Gastroesophageal sphincter (tissue), 4 donors: ENCODE measurements at places on chromosomes 2 and 18. TPM values are rescaled to one million over a fixed set of nuclear protein-coding genes. Genes with fewer than 3 reads are reported as not detected.

Gene C2orf68
- total RNA-seq = 20.5 TPM

Gene ATIC
- total RNA-seq = 45.6 TPM

Gene ANO7
- 0.81 TPM for total RNA-seq

Gene NCKAP1
- 185 TPM for total RNA-seq

Gene TMEM169
- 3.1 TPM for total RNA-seq

Gene KYNU
- total RNA-seq = 2.6 TPM

Gene NEU2
- total RNA-seq = not detected

Gene TUBB8B
- total RNA-seq = not detected

Gene ARHGAP25
- total RNA-seq = 7.3 TPM

Gene CCDC150
- 1.0 TPM for total RNA-seq

Gene KCNK3
- 2.0 TPM for total RNA-seq

Gene ECEL1
- total RNA-seq = 1.1 TPM

Gene IL36RN
- 1.7 TPM for total RNA-seq

Gene REG1B
- not detected for total RNA-seq
